ENCODE measurements at places on chromosomes 3 and 15.

GRCh38 chr3:11290743-11291680, 18.8 kb downstream of the ATG7 start:
- DNase-seq: no peak

- DNase-seq: no peak
Observed at GRCh38 chr3:160130950-160131349, 94.3 kb upstream of the C3orf80 start.

DNA sequence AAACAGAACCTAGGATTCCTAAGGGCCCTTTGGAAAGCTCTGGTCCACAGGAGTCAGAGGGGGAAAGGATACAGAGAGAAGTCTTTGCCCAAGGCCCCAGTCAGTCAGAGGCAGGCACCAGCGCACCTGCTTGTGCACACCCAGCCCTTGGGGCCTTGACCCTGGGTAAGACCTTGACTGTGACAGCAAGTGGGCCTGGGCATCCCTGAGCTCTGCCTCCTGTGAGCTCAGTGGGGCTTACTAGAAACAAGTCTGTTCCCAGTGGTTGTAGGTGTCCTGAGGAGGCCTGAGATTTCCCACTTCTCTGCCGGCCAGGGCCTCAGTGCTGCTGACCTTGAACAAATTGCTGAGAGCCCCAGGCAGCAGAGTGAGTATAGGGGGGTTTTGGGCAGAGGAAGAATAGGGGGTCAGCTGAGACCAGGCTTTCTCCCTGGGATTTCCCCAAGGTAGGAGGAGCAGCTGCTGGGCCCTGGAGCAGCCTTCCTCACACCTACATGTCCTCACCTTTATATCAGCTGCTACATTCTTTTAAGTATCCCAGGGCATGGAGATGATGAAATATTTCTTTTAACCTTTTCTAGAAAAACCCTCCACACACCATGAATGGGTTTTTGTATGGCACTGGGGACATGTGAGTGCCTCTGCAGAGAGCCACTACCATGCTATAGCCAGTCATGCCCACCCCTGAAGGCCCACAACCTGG, 9.7 kb upstream of the DAG1 start:
- DNase-seq: no peak

- no peak for DNase-seq
Observed at GRCh38 chr3:8529181-8529637, 27.6 kb downstream of the LMCD1 start.

- DNase-seq: no peak
Observed at GRCh38 chr3:31815631-31816440, 165.2 kb downstream of the OSBPL10 start.

GRCh38 chr3:16794257-16794656, 90.5 kb upstream of the PLCL2 start:
- no peak for DNase-seq

DNA sequence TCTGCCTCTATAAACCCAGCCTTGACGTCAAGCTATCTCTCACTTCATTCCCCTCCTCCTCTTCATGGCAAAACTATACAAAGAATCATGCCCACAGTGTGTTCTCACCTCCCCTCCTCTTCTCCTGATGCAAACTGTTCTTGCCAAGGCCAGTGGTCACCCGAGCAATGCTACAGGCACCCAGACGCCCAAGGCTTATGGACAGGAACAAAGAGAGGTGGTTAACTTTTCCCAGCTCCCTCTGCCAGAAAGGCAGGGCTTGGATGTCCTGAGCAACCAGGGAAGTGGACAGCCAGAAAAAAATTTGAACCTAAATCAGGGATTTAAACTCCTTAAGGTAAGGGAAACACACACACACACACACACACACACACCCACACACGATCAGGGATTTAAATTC, 5.1 kb downstream of the SLC41A3 start:
- no peak for DNase-seq

GRCh38 chr3:10471054-10471688, 34.2 kb downstream of the ATP2B2 start:
- DNase-seq: peak; percentile 3

DNA sequence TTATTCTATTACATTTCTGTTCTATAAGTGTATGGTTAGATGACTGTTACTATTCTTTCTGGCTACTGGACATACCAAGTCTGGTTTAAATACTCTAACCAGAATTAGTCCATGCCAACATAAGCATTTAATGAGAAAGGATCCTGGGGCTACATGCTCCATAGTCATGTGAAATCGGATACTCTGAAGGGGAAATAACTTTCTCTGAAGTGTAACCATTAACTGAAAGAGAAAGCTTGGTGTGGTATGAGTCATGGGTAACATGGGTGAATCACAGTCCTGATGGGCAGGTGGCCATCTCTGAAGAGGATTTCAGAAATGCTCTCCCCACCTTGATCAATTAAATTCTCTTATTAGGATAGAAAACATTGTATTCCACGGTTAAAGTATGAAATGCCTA, 69.4 kb downstream of the FHIT start:
- no peak for DNase-seq

DNA sequence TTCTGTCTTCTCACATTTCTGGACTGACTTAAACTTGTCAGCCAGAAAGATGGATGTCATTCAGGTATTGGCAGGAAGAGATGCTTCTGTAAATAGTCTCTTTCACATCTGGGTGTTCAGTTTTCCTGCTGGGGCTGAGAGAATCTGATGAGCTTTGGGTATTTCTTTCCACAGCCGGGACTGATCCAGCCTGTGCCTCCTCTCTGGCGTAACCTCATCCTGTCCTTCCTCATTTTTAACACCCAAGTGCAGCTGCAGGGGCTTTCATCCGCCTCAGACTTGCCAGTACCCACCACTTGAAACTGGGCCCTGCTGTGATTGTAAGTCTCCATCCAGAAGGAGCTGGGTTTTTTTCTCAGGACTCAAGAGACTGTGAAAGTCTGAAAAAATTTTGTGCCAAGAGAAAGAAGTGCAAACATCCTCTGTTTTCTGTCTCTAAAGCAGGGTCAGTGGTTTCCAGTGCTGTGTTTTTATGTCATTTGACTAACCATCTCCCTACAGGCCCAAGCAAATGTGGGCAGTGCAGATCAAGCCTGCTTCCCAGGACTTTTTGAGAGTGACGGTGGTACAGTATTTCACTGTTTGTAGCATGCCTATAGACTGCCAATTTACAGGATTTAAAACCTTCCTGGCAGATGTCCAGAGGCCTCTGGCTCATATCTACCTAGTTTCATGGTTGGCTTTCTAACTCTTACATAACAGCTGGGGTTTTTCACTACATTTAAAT, 342.7 kb downstream of the PTPRG start:
- no peak for DNase-seq

GRCh38 chr15:48564690-48565089, 80.8 kb downstream of the FBN1 start:
- no peak for DNase-seq

DNA sequence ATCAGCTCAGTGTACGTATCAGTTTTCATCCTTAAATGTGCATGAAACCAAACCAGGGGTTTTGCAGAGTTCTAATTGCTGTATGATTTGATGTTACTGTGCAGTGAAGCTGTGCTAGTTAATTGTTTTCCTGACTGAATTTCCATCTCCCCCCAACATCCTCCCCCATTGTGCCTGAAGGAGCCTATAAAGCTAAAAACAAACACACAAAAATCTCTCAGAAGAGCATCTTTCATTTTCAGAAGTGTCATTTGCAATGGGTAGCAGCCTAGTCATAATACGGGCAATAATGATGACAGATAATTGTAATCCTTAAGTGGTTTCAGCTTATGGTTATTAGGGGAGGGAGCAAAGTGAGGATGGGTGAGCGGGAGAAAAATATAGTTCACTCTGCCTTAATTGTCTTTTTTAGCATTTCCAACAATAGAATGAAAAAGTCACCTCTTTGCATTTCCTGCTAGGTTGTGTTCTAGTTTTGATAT, 207.9 kb upstream of the TBL1XR1 start:
- no peak for DNase-seq

DNA sequence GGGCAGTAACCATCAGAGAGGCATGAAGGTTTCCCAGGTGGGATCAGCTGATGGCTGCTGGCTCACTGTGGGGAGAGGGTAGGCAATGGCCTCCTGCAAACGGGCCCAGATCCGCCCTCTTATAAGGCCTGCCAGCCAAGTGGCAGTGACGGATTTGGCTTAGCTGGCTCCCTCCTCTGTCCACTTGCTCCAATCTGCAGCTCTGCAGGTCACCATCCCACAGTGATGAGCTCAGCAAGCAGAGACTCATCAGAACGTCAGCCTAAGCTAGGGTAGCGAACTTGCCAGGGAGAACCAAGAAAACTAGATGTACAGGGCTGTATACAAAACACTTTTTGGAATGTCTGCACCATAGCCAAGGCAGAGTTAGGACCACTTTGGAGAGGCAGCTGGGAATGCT, 62.8 kb upstream of the DCLK3 start:
- no peak for DNase-seq

DNA sequence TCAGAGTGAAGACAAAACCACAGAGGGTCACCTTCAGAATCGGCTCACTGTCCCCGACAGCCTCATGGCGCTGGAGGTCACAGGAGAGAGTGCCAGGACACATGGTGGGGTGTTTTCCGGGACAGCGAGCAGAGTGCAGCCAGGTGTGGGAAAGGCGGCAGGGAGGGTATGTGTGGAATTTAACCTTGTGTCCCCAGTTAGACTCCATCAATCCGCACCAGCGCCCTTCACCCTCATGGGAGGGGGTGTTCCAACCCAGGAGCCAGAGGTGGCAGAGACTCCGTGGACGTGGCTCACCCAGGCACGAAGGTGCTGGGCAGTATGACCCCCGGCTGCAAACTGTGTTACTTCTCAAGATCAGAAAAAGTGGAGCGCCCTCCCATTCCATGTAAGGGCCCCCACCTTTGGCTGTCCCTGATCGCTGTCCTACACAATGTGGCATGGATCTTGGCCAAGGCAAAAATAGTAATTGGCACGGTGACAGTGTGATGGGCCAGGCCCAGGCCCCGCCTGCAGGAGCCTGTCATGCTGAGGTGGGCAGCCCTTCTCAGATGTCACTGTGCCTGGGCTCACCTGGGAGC, 190.3 kb downstream of the XXYLT1 start:
- DNase-seq: no peak

DNA sequence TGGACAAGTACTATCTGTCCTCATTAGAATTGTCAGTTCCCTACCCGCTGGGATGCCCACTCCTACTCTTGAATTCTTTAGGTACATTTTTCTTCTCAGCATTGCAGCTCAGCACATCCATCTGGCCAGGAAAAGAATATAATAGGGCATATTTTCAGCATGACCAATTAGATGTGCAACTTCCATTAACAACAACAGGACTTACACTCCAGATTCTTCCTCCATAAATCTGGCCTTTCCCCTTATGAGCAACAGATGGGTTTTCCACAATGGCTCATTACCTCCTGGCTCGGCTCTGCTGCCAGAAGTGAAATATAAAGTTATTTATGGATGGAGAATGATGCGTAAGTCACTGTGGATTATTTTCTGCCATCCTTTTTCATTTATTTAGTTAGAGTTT, 443.8 kb upstream of the TGFBR2 start:
- DNase-seq: no peak

- no peak for DNase-seq
Observed at GRCh38 chr3:146589899-146590508, 15.1 kb downstream of the PLSCR5 start.

DNA sequence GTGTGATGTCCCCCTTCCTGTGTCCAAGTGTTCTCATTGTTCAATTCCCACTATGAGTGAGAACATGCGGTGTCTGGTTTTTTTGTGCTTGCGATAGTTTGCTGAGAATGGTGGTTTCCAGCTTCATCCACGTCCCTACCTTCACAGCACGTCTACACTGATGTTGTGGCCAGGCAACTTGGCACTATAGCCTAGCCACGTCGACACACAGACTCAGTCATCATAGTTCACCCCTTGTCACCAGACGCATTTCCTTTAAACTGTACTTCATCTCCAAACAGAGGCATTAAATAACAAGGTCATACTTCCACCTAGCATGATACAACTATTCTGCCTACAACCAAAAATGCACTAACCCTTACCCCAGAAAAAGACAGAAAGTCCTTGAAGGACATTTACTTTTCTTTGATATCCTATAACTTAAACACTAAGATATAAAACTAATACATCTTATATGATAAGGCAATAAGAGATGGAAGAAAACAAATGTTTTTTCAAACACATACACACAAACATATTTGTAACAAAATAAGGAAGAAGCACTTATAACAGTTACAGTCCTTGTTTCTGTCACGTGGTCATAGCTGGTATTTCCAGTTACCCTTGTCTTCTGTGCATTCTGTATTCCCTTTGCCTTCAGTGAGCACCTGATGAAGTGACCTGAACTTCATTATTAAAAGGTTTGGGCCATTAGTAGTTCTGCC, 121.4 kb downstream of the KLF13 start:
- DNase-seq: no peak

- no peak for DNase-seq
Observed at GRCh38 chr3:172210355-172210754, 171.0 kb downstream of the FNDC3B start.

DNA sequence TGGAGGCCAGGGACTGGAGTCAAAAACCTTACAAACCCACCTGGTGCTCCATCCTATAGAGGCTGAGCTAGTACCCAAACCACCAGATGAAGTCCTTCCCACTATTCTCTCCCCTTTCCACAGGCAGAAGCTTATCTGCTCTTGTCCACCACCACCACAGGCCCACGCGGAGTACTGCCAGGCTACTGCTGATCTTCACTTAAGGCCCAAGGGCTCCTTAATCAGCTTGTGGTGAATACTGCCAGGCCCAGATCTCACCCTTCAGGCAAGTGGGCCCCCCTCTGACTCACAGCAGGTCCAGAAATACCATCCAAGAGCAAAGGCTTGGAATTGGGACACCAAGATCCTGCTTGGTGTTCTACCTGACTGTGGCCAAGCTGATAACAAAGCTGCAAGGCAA, 598.1 kb upstream of the CBLB start:
- DNase-seq: no peak

DNA sequence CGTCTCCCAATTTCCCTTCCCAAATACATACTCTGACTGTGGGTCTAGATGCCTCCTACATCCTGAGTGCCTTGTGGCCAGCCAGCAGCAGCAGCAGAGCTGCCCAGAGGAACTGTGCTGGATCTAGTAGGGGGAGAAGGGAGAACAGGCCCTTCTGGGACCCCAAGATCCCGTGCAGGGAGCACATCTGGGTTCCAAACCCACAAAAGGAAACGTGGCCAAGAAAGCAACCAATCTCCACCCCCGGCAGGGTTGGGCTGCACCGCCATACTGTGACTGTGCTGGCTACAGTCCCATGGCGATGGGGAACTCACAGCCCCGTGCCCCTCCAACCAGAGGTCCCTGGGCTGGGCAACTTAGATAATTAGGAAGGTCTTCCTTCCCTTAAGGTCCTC, 86.3 kb downstream of the PPCDC start:
- no peak for DNase-seq

- DNase-seq: no peak
Observed at GRCh38 chr3:131608296-131608695, 105.5 kb upstream of the MRPL3 start.

DNA sequence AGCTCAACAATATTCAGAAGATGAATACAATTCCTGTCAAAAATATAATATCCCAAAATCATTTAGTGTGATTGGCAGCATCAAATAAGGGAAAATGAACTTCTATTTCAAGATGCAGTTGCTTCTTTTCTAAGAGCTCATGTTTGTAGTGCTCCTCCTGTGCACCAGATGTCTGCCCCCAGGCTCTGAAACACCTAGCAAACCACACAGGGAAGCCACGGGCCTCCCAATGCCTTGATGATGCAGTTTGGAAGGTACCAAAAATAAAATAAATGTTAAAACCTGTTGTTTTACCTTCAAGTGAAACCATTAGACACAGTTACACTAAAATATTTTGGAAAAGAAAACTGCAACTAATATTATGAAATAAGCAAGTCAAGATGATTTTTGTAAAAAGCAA, 22.2 kb downstream of the CFAP20DC start:
- no peak for DNase-seq

All from stimulated activated CD4-positive, alpha-beta T cell treated with anti-CD3 and anti-CD28 coated beads, Interleukin-4, amount 100 ng/mL, for 1 hour (primary cell).